NCI-H524 treated with DMSO at 0.1 percent for 48 hours (cell line): ENCODE measurements at places on chromosomes 2 and 18.

- no peak for DNase-seq
These were observed 484.7 kb downstream of the EIPR1 start for GRCh38 chr2:2892892-2893291.

GRCh38 chr18:2572171-2572569 lies 813 bp downstream of the NDC80 start:
- no peak for DNase-seq

- no peak for DNase-seq
These were observed 255.6 kb downstream of the PIEZO2 start for GRCh38 chr18:10893761-10894160.

GRCh38 chr2:33810046-33810835 lies 211.1 kb upstream of the FAM98A start:
- no peak for DNase-seq

DNA sequence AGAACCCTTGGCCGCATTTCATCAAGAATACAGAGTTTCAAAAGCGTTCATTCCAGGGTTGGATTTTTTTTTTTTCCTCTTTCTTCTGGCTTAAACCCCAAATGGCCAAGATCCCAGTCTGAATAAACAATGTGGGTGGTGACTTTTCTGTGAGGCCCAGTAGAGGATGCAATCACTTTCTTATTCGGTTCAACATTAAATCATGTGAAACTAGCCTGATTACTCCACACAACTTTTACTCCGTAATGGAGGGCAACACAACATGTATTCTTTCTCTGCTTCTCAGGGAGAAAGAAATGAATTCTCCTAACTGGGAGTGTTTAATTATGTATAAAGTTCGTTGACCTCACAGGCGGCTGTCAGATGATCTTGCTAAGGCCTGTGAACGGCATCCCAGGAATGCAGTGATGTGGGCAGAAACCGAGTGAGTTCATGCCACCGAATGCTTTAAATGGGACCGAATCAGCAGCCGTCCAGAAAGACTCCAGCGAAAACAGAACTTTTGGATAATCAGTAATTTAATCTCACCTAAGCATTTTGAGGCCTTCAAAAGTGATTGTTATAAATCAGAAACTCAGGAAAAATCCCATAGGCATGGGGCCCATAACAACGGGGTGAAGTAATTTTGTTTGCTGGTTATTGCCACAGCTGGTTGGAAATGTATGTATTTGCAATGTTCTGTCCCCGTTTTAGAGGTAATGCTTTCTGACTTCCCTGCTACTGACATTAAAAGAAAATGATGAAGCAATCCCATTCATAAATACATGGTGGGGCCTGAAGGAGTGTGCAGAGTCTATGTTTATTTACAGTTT lies 81.5 kb downstream of the BCL2 start:
- DNase-seq, result no peak

GRCh38 chr18:42174909-42175308 lies 219.9 kb downstream of the PIK3C3 start:
- DNase-seq, result no peak

- no peak for DNase-seq
These were observed 20.5 kb downstream of the SETBP1 start for GRCh38 chr18:44701227-44701626.

DNA sequence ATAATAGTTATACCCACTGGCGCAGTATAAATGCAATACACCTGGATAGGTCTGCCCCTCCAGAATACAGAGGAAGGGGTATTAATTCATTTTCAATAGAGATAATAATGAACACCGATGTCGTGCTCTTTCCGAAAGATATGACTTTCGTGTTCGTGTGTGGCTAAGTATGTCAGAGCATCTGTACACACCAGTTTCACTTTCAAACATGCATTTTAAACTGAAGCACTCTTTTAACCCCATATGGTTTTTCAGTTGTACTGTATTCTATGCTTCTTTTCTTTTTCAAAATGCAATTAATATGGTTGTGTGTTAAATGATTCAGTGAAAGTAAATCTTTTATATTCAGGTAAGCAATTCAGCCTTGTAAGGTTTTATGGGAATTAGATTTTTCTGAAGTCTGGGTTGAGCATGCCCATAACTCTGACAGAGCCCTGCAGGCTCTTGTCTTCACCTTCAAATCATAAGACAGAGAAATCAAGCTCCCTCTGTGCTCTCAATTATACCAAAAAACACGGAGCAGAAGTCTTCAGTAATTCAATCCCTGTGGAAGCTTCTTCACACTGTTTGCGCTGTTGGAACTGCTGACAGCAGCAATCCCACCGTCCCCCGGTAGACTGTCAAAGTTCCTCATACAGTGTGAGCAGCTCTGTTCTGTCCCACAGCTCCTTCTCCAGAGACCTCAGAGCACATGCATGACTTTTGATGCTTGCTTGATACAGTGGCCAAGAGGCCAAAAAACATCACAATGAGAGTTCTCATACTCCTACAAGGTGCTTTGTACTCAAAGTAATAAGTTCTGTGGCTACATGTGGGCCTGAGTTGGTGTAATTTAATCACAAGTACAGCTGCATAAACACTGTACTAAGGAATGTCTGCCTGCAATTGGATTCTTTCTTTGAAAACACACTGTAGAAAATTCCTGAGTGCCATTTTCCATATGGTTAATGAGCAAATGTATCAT lies 186.8 kb downstream of the ZNF521 start:
- no peak for DNase-seq

GRCh38 chr18:76621782-76622495 lies 126.9 kb upstream of the ZNF516 start:
- DNase-seq, result no peak

GRCh38 chr2:24409700-24410556 lies 49.6 kb upstream of the ITSN2 start:
- peak; percentile 52 for DNase-seq

DNA sequence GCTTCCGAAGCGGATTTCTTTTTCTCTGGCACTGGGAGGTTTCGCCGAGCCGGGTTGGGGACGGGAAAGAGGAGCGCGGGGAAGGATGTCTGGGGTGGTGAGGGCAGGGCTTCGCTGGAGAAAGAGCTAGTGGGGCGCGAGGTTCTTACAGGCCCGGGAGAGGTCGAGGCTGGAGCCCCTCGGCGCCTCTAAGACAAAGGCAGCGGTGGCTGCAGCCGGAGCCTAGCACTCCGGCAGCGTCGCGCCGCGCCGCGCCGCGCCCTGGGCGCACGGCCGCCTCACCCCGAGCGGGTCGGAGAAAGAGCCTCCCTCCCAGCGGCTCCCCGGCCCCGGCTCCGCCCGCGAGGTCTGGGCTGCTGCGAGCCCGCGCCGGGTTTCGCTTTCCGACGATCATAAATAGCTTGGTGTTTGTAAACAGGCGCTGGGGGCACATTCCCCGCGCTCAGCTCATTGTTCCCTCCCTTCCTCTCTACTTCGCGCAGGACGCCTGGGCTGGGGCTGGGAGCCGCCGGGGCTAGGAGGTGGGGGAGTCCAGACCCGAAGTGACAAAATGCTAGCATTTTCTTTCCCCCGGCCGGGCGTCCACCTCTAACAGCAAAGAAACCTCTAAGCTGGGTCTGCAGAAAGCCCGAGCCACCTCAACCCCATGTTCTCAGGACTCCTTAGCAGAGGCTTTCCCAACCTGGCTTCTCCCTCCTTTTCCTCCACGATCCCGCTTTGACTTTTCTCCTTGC lies 813 bp upstream of the MEIS1 start:
- DNase-seq, result no peak

- no peak for DNase-seq
These were observed 672 bp downstream of the ATP6V1B1 start for GRCh38 chr2:70936165-70936978.
